ENCODE measurements at places on chromosomes 3 and 15.

DNA sequence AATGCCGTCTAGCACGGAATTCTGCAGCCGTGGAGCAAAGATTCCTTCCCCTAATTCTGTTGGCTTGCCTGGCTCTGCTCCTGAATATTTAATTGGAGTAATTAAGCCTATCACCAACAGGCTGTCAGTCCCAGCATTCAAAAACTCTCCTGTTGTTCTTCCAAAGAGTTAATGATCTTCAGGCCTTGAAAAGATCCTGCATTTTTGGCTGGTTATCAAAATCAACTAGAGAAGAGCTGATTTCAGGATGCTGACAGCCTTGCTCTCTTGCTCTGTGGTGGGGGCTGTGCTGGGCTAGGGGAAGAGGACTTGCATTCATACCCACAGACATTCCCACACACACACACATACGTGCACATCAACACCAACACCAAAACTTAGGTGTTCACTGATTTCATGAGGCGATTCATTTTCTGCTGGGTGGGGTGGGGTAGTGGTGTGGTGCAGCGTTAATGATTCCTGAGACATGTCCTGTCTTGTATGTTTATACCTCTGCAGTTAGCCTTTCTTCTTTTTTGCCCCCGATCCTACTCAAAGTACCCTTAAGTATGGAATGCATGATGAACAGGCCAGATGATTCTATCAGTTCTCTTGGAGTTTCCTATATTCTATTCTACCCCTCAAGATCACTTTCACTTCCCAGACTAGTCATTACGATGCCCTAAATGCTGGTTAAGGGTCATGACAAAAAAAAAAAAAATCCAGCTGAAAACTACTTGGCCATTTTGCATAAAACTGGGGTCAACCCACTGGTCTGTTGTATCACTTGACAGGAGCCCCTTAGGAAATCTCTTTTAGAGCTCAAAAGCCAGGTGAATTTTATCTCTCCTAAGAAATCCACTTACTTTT is 42.3 kb downstream of the CPN2 start:
- DNase-seq = no peak

DNA sequence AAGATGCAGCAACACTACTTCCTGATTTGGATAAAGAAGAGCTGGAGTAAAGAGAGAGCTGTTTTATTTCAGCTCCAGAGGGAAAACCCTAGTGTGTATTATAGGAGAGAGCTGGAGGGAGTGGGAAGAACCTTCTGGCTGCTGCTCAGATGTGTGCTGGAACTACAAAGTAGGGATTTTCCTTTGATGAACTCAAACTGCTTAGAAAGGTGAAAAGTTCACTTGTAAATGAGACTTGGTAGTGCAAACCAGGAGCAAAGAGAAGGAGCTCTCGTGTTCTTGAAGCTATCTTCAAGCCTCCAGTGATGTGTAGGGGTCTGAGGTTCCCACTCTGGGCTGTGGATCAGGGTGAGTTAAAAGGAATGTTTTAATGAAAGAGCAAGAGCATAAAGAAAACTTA is 110.4 kb downstream of the EDEM1 start:
- no peak for DNase-seq

- no peak for DNase-seq
Measured at GRCh38 chr3:184384856-184385422, 5.1 kb downstream of the CHRD start.

DNA sequence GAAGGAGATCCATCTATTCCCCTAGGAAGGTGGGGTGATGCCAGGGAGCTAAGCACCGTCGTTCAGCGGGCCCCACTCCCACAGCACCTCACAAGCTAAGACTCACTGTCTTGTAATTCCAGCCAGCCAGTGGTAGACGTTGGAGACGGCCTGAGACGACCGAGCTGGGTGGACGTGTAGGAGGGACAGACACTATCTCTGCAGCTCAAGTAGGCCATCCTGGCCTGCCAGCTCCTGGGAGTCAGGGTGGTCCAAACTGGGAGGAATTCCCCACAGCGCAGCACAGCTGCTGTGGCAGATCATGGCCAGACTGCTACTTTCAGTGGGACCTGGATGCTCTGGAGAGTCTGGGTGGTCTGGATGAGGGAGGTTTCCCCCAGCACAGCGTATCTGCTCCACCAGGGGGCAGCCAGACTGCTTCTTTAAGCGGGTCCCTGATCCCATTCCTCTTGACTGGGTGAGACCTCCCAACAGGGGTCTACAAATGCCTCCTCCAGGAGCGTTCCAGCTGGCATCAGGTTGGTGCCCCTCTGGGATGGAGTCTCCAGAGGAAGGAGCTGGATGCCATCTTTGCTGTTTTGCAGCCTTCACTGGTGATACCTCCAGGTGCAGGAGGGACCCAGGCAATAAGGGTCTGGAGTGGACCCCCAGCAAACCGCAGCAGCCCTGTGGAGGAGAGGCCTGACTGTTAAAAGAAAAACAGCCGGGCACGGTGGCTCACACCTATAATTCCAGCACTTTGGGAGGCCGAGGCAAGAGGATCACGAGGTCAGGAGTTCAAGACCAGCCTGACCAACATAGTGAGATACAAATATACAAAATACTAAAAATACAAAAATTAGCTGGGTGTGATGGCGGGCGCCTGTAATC is 27.6 kb downstream of the GNB5 start:
- peak; percentile 3 for DNase-seq

GRCh38 chr15:77826006-77826695 is 193.4 kb upstream of the LINGO1 start:
- no peak for DNase-seq

- no peak for DNase-seq
Measured at GRCh38 chr3:5678844-5679243, 491.3 kb downstream of the EDEM1 start.

GRCh38 chr15:32790352-32790999 is 72.7 kb downstream of the GREM1 start:
- DNase-seq = no peak

DNA sequence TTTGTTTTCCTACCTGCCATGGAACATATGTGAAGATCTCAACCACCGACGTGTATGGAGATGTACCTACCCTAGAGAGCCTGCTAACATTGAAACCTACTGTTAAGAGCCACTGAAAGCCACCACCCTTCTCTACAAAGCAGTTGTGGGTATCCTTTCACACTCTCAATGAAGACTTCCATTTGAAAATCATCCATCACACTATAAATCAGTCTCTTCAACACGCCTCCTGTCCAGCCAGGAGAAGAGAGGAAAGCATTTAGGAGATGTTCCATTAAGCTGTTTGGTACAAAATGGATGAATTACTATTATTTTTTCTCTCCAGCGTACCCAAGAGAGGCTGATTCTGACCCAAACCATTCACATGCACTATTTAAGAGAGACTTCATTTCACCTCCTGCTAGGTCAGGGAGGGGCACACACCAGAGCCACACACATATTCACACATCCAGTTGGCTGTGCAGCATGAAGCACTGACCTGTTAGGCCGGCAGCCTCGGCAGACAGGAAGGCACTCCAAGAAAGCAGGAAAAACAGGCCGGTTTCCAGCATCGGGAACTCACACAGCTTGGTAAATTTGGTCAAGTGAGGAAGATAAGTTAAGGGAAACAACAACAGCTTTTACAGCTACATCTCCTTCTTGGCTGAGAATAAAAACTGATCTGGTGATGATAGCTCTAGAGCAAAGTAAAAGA is 274.5 kb downstream of the SLC9A9 start:
- DNase-seq = no peak

GRCh38 chr3:171284308-171285075 is 175.7 kb downstream of the TNIK start:
- no peak for DNase-seq

DNA sequence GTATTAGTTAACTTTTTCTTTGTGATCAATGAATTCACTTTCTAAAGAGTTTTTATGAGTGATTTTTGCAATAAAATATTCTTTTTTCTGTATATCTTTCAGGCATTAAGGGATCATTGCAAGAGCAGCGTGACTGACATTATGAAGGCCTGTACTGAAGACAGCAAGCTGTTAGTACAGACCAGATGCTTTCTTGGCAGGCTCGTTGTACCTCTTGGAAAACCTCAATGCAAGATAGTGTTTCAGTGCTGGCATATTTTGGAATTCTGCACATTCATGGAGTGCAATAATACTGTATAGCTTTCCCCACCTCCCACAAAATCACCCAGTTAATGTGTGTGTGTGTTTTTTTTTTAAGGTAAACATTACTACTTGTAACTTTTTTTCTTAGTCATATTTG is 24.4 kb downstream of the SELENOT start:
- DNase-seq = no peak

DNA sequence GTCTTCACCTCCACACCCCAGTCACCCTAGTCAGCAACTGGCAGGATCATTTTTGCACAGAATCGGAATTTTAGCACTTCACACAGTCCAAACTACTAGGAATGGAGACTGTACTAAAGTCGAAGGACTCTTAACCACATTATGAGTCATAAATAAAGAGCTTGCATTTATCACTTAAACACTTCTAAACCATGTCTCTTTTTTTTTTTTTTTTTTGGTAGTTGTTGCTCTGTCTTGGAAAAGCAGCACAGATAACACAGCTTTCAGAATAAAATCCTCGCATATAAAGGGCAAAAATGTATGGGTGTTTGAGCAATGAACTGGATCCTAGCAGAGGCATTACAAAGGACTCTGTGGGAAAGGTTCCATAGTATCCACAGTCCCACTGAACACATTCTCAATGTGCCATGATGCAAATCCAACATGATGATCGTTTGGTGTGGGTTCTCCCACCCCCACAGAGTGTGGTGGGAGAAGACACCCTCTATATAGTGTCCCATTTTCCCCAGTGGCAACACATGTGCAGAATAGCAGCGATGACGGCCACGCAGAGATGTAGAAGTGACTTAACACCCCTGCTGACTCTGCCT is 47.1 kb downstream of the FOXP1 start:
- no peak for DNase-seq

GRCh38 chr15:84762840-84763572 is 14.6 kb downstream of the ZNF592 start:
- no peak for DNase-seq

DNA sequence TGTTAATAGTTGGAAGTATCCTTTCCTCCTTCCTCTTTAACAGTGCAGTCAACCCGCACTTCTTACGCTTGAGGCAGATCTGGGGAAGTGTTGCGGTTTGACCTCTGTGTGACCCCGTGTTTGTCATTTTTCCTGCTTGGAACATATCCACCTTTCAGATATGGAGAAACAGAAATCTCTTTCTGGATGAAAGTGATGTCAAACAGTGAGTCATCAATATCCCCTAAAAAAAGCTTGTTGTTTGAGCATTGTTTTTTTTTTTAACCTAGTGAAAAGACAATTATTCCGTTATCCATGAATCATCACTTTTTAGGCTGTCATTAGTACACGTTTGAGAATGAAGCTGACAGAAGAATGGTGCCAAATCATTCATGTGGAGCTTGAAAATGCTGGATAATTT is 293.7 kb downstream of the ARPP21 start:
- no peak for DNase-seq

DNA sequence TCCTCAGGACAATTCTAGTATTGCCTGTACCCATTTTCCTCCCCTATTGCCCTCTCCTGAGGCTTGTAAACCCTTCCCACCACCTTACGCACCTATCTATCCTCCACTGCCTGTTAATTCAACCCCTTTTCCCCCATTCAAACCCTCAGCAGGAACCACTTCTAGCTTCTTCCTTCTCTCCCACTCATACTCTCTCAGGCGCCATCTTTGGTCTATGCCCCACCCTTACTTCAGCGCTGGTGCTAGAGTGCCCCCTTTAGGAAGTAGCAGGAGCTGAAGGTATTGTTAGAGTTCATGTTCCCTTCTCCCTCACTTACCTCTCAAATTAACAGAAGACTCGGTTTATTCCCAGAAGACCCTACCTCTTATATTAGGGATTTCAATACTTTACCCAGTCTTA is 121.8 kb upstream of the NLGN1 start:
- no peak for DNase-seq

DNA sequence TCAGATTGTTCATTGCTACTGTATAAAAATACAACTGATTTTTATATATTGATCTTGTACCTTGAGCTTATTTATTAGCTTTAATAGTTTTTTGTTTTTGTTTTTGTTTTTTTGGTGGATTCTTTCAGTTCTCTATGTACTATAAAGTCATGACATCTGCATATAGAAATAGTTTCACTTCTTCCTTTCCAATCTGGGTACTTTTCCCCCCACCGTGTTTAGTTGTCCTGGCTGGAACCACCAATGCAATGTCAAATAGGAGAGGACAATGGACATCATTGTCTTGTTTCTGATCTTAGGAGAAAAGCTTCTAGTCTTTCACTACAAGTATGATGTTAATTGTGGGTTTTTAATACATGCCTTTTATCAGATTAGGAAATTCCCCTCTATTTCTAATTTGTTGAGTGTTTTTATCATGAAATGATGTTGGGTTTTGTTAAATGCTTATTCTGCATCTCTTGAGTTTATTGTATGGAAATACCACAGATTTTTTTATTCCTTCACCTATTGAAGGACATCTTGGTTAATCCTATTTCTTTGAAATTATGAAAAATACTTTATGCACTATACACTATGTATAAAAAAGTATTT is 2.8 kb upstream of the XCR1 start:
- DNase-seq = no peak

DNA sequence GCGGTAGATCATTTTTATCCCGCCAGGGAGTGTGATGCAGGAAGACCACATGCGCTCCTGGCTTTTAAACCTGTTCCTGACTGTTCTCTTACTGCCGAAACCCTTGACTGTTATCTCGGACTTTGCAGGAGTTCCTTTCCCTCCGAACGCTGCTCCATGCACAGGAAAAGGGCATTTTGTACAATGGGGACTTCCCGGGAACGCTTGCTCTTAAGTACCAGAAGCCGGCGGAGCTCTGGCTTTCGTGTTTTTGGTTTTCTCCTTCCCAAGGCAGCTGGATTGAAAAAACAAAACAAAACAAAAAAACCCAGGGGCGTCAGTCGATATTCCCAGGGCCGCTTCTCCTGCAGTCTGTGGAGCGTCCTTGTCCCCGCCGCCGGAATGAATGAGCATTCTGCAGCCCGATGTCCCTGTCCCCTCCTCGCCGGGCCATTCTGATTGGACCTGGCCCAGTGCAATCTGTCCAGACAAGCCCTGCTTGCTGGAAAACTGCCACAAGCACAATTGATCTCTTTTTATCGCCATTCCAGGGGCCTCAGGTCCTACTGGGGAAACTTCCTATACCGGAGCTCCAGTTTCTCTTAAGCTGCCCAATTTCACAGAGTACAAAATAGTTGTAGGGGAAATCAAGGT is 44.8 kb downstream of the SLC6A1 start:
- no peak for DNase-seq

DNA sequence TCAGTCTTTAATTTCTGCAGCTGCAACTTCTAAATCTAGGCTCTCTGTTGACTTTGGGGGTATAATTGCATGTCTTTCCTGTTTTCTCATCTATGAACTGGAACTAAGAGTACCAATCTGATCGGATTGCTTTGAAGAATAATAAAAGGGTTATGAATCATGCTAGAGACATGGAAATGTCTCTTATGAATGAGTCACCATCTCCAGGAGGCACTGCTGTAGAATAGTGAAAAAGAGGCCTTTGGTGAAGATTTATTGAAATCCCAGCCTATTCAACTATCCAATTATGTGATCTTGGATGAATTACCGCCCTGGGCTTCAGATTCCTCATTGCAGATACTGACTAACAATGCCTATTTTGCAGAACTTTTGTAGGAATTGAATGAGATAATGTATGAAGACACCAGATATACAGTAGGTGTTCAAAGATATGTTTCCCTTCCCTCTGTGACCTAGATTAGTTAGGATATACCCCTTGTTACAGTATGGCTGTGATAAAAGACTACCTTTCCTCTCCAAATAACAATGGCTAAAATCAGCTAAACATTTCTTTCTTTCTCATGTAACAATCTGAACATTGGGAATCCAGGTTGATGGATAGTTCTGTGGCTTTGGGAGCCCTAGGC is 11.5 kb upstream of the CMTM8 start:
- no peak for DNase-seq

- no peak for DNase-seq
Measured at GRCh38 chr15:79519628-79520027, 87.5 kb downstream of the MINAR1 start.
